ENCODE measurements at places on chromosomes 16 and 17.

GRCh38 chr17:8918807-8919465 is 46.6 kb downstream of the PIK3R5 start:
- no peak for DNase-seq

GRCh38 chr16:58212824-58213655 is 15.1 kb upstream of the CSNK2A2 start:
- no peak for DNase-seq

GRCh38 chr16:35711435-35711834 is 2252.0 kb downstream of the TP53TG3F start:
- no peak for DNase-seq

DNA sequence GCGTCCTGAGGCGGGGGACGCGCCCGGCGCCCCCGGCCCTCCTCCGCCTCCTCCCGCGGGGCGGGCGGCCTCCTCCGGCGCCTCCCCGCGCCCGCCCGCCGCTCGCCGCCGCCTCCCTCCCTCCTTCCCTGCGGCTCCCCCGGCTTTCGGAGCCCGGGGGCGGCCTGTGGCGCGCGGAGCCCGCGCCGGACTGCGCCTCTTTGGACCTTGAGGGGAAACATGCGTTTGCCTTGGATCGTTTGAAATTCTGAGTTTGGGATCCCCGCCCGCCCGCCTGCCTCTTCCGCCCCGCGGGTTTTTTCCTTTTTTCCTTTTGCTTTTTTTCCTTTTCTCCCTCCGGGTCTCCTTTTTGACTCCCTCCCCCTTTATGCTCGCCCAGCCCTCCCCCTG is 390 bp downstream of the ZNRF1 start:
- peak; percentile 44 for DNase-seq

DNA sequence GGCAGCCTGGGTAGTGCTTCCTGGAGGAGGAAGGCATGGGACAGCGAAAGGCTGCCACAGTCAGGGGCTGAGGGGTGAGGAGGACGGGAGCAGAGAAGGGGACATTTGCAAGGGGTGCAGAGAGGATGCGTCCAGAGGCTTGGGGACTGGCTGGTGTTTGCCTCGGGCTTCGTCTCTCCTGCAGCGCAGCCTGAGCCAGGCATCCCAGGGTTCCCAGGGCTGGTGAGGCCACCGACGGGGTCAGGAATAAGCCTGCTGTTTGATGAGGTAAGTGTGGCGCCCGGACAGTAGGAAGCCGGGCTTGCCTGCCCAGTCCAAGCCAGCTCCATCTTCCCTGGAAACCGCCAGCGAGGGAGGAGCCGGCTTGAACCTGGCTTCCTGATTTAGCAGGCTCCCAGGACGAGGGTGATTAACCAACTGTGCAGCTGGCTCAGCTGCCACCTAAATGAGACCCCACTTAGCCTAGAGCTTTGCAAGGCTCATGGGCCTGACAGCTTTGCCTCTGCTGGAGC is 47.8 kb downstream of the PITPNM3 start:
- DNase-seq, result no peak
